Endothelial cell (in vitro differentiated cells): ENCODE measurements at places on chromosomes 2 and 18. TPM values are rescaled to one million over a fixed set of nuclear protein-coding genes. Genes with fewer than 3 reads are reported as not detected.

- DNase-seq = no peak
Measured at GRCh38 chr2:15412779-15413178, 148.4 kb downstream of the NBAS start.

- DNase-seq = no peak
Measured at GRCh38 chr2:235064976-235065375, 113.2 kb downstream of the SH3BP4 start.

DNA sequence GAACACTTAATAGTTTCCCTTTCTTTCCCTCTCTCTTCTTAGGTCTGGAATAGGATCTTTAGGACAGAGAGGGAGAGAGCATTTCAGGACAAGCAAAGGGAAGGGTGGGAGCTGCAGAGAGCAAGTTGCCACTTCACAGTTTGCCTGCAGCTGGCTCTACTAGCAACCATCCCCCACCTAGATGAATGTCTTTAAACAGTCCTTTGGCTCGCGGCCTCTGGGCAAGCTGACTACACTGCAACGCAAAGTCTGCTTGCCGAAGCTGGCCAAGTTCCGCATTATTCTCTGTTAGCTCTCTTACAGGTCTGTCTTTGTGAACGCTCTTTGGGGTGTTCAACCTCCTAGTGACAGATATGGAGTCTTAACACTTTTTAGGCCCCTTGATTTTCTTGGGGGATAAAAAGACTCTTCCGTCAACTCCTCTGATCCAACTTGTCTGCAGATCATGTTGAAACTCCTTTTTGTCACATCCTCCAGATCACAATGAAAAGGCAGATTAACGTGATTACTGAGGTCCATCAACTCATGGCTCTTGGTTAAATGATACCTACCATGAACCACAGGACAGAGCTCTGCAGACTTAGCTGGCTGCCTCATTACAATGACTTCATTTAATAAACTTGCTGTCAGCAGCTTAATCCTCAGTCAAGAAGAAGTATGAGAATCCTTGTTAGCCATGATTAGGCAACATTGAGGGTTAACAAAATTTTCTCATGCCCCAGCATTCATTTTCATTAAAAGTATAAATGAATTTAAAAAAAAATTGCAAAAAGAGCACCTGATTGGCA is 74.6 kb downstream of the SLC4A3 start:
- no peak for DNase-seq

GRCh38 chr2:70988726-70989648 is 5.7 kb downstream of the TEX261 start:
- DNase-seq = no peak

DNA sequence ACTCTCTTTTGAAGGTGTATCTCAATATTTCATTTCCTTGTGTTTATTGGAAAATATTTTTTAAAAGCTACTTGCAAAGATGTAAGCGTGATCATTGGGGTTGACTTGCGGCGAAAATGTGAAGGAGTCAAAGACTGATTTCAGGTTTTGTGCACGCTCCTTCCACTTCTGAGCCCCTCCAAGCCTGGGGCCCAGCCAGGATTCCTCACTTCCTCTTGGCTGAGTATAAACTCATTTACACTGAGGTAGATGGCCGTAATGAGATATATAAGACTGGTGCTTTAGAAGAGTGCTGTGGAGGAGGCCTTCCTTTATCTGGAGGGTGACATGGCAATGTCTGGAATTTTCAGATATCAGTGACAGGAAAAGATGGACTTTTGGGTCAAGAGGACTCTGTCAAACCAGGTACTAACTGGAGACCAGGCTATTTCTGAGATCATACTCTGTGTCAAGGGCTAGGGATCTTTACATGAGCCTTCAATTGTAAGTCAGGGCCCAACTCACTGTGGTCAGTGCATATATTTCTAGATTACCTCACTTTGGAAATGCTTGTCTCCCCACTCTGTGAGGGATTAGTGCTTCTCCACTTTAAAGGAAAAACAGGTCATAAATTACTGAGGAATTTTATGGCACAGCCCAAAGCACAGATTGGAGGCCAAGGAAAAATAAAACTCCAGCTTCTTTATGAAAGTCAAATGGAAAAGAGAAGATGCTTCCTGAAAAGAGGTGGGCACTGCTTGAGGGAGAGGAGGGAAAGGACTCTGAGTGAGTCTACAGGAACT is 22.8 kb downstream of the PRKCE start:
- no peak for DNase-seq

GRCh38 chr18:63888470-63889190 is 1.1 kb downstream of the SERPINB2 start:
- DNase-seq = no peak

DNA sequence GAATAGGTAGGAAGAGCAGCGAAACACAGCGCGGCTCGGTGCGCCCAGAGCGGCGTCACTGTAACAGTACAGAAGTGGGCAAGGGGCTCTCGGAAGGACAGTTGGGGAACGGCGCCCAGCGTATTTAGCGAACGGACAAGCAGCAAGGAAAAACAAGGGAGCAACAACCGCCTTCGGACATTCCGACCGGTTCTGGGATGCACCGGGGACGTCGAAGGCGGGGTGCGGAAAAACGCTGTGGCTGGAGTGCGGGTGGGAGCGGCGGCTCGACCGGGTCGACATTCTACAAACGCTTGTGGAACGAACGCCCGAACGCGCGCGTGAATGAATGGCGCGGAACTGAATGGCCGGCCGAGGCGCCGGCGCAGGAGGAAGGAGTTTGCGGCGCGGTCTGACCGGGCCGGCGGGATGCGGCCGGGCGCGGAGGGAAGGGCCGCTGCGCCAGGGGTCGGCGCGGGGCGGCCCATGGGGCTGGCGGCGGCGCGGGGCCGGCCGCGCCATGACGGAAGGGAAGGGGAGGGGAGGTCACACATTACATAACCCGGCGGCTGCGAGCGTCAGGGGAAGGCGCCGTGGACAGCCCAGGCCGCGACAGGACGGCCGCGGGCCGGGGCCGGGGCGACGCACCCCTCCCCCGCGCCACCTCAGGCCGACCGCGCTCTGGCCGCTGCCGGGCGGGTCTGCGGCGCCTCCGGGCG is 605 bp downstream of the REV1 start:
- DNase-seq = peak; percentile 45

- peak; percentile 84 for DNase-seq
Measured at GRCh38 chr2:203535078-203535783, at the start of gene RAPH1. TSS of gene RAPH1 (minus strand) at chr2:203535301. CDS start at chr2:203495353, 39,948 bp downstream.

- DNase-seq = peak; percentile 87
Measured at GRCh38 chr2:64404002-64404731, 49.8 kb upstream of the LGALSL start.

DNA sequence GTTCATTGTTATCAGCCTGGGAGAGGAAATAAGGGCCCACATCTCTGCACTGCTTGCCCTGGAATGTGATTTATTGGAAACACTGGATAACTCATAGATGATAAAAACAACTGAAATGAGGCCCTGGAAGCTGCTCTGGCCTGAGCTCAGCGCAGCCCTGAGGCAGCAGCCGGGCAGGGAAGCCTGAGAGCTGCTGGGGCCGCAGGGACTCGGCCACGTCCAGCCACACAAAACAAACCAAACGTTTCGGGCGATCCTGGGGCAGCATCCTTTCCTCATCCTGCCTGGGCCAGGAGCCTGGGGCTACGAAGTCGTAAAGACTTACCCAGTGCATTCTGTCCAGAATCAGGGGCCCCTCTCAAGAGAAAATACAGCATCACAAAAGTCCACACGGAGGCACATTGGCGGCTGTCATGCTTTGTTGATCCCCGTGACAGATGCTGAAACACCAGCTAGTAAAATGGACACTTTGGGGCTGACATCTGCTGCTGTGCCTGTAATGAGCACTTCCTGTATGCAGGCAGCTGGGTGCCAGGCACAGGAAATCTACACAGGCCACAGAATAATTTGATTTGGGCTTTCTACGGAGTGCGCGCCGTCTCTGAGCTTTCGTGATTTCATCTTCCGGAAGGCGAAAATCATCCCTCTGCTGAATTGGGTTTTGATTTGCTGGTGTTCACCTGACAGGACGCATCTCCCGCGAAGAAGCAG is 250.6 kb downstream of the EIPR1 start:
- DNase-seq = peak; percentile 20

DNA sequence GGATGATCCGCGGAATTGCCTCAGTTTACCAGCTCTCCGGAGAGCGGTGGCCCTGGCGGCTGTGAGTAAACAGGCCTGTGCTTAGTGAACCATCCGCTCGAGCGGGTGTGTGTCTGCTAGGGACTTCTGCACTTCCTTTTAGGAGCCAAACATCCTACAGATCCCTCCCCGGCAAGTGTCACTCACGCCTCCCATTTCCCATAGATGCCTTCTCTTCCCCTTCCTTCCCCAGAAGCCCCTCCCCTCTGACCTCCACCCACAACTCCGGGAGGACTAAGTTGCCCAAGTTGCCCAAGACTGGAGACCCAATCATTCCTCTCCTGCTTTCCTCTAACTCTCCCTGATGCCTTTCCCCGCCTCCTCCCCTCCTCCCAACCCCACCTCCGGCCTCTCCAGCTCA is 2.9 kb downstream of the C1QL2 start:
- DNase-seq = peak; percentile 25

DNA sequence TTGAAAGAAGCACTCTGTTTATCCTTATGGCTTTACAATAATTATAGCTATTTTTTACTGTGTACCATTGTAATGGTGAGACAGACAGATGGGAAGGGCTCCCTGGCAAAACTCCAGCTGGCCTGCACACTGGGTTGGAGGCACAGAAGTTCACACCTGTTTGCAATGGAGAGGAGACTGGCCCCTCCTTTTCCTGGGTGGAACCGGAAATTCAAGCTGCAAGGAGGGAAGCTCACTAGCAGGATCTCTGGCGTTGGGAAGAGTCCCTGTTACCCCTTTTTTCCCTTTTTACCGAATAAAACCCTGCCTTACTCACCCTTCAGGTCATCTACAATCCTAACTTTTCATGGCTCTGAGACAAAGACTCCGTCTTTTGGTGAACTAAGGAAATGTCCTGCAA is 100.3 kb upstream of the TFPI start:
- DNase-seq = no peak

GRCh38 chr2:205056151-205056561 is 510.9 kb downstream of the PARD3B start:
- no peak for DNase-seq

Gene WDR35
- 10.3 TPM for total RNA-seq

Gene PCBP1
- 302 TPM for total RNA-seq

Gene NRP2
- 258 TPM for total RNA-seq

Gene KIF5C
- total RNA-seq = 50.6 TPM

Gene USP14
- total RNA-seq = 60.1 TPM

Gene CASP8
- 14.9 TPM for total RNA-seq

Gene TNFRSF11A
- 89.9 TPM for total RNA-seq

Gene DYSF
- total RNA-seq = 566 TPM
